Foreskin fibroblast (primary cell): ENCODE measurements at places on chromosomes 3 and 15.

DNA sequence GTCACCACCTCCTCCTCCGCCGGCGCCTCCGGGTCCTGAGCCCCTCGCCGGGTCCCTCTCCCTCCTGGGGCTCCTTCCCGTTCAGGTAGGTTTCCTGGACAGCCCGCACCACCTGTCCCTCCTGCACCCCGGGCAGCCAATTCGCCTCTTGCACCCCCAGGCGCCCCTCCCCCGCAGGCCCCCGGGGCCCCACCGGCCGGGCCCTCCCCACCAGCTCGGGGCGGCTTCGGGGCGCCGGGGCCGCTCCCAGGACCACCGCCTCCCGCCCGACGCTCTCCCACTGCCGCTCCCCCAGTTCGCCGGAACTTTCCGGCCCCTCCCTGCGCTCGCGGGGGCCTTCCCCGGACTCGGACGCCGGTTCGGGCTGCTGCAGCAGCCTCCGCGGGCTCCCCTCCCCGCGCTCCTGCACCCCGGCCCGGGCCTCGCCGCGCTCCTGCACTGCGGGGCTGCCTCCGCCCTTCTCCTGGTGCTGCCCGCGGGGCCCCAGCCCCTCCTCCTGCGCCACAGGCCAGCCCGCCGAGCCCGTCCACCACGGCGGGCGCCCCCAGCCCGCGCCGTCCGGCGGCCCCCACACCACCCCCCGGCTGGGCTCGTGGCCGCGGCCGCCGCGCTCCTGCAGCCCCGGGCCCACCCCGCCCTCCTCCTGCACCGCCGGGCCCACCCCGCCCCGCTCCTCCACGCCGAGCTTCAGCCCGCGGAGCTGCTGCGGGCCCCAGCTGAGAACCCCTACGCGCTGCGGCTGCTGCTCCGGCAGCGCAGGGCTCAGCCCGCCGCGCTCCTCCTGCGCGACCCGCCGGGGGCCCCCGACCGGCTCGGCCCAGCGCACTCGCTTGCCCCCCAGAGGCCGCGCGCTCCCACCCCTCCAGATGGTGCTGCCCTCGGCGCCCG, 587 bp upstream of the TNK2 start:
- no peak for DNase-seq

GRCh38 chr3:104137116-104137515, 1229.6 kb upstream of the ALCAM start:
- DNase-seq = no peak

- DNase-seq = no peak
Observed at GRCh38 chr15:66019368-66019767, 150.1 kb downstream of the RAB11A start.

GRCh38 chr3:111605018-111605417, 9.9 kb upstream of the ZBED2 start:
- peak; percentile 49 for DNase-seq

- DNase-seq = peak; percentile 75
Observed at GRCh38 chr15:42593143-42593542, 17.7 kb downstream of the STARD9 start.

- DNase-seq = no peak
Observed at GRCh38 chr3:23479615-23480328, 276.6 kb downstream of the UBE2E2 start.

DNA sequence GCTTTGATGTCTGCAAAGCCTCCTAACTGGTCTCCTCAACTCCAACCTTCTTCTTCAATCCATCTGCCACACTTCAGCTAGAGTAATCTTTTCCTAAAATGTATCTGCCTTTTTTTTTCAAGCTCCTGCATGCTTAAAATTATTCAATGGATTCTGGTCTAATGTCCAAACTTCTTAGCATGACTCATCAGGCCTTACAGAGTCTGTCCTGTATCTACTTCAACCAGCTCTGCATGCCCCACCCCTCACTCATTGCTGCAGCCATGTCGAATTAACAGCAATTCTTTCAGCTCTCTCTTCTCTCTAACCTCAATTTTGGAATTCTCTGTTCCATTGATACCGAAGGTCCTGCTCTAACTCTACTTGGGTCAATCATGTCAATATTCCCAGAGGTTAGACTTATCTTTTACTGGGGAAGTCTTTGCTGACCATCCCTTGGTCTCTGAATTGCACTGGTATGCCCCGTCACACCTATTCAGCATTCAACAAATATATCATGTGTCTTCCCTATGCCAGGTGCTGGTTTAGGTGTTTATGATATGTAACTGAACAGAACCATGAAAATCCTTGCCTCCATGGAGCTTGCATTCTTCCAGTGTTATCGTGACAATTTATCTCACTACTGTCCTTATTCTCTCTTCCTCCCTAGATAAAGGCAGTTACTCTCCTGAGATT, 88.5 kb upstream of the NANOGP8 start:
- DNase-seq = peak; percentile 57

DNA sequence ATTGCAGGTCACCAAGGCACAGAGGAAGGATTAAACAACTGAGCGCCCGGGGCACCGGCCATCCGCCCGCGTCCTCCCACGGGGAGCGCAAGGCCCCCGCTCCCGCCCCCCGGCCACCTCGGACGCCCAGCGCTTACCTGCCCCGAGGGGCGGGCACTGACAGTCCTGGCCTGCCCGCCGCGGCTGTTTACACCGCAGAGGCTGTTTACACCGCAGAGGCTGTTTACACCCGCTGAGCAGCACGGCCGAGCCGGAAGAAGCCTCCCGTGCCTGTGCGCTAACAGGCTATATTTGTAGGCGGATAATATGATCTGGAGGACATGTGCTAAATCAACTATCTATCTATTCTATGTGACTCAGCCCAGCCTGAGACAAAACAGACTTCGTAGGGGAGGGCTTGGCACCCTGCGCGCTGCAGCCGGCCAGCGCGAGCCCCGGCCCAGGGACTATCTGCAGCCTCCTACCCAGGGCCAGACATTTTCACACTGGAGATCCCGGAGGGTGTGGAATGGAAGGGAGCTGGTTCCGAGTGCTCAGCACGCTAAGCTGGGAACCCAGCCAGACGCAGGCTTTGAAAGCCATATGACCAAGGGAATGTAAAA, at the start of gene LRRC2:
TSS of gene LRRC2 (minus strand) at position 263 of the 602 bp plus-strand sequence. CDS start 14,711 bp downstream, outside the sequence.
- DNase-seq = peak; percentile 34

GRCh38 chr3:194685718-194686413, at the start of gene FAM43A:
Gene FAM43A (plus strand): TSS chr3:194685883. CDS start chr3:194686827, 944 bp downstream.
- peak; percentile 99 for DNase-seq

- no peak for DNase-seq
Observed at GRCh38 chr3:53531749-53532148, 37.3 kb downstream of the CACNA1D start.
